Activated CD4-positive, alpha-beta memory T cell treated with anti-CD3 and anti-CD28 coated beads, Interleukin-2, amount 10 ng/mL, durations not matched to agents 7 days and 5 days (primary cell): ENCODE measurements at places on chromosomes 16 and 17.

GRCh38 chr17:82414548-82415281 is 3.4 kb upstream of the HEXD start:
- no peak overlapping the region for H3K27ac ChIP-seq
- H3K27me3 ChIP-seq = no peaks in the 10 kb centered on the region
- no peak overlapping the region for H3K4me3 ChIP-seq
- H3K36me3 ChIP-seq = peaks cover 12% of the 10 kb centered on the region
- H3K4me1 ChIP-seq = peaks cover 21% of the 10 kb centered on the region
- DNase-seq = peak; percentile 82

DNA sequence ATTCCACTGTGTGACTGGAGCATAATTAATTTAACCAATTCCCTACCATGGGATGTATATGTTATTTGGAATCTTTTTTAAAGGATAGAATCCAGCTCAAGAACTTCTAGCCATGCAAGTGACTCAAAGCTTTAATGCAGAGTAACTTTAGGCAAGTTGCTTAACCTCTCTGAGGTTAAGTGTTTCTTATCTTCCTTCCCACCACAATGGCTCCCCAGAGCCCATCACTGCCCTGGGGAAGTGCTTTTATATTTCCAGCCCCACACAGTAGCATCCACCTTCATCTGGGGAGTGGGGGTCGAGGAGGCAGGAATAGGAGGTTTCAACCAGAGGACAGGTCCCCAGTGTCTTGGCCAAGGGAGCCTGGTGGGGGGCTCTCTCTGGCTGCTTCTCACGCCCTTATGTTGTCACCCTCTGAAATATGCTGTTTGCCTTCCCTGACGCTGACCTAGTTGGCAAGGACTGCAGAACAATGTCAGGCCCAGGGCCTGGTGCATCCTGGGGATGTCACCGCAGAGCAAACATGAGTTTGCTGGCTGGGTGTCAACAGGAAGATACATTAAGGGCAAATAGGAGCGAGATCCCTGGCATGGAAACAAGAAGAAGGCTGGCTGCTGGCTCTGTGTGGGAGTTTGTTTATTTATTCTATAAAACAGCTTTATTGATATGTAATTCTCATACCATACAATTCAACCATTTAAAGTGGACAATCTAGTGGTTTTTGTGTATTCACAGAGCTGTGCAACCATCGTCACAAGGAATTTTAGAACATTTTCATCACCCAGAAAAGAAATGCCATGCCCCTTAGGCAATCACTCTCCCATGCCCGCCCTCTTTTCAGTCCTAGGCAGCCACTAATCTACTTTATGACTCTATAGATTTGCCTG is 46.6 kb upstream of the WSB1 start:
- H3K27ac ChIP-seq = no peak overlapping the region
- H3K4me1 ChIP-seq = peaks cover 13% of the 10 kb centered on the region
- H3K36me3 ChIP-seq = peaks cover 3% of the 10 kb centered on the region
- no peak for DNase-seq

GRCh38 chr16:50246299-50247122 is 19.8 kb upstream of the ADCY7 start:
- H3K27ac ChIP-seq = peak overlapping the region; percentile 73
- peaks cover 18% of the 10 kb centered on the region for H3K36me3 ChIP-seq
- H3K27me3 ChIP-seq = peaks cover 2% of the 10 kb centered on the region
- H3K4me3 ChIP-seq = peak overlapping the region; percentile 72
- no peak for DNase-seq

DNA sequence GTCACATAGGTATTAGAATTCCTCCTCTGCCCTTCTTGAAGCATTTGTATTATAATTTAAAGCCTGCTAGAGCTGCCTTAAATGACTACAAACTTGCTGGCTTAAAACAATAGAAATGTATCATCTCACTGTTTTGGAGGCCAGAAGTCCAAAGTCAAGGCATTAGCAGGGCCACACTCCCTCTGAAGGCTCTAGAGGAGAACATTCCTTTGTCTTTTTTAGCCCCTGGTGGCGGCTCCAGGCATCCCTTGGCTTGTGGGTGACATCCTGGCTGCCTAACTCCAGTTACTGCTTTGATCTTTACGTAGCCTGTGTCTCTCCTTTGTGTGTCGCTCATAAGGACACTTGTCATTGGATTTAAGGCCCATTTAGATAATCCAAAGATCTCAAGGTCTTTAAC is 186.6 kb upstream of the SALL1 start:
- no peak overlapping the region for H3K27ac ChIP-seq
- no peaks in the 10 kb centered on the region for H3K4me1 ChIP-seq
- H3K36me3 ChIP-seq = no peaks in the 10 kb centered on the region
- DNase-seq = no peak
- no peaks in the 10 kb centered on the region for H3K27me3 ChIP-seq
- no peak overlapping the region for H3K4me3 ChIP-seq

DNA sequence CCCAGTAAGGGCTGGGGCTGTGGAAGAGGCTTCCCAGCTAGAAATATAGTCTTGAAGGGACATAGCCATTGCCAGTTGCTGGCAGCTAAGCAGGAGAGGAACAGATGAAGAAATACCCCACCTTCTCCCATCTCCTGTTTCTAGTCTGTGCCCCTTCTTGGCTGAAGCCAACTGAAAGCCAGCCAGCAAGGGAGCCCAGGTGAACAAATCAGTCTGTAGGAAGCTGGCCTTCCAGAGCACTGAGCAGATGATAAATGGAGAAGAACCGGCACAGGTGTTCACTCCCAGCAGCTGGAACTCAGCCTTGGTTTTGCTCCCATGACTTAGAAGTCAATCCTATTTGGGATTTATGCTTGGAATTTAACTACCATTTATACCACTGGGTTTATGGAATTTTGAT is 69.2 kb upstream of the DHX40 start:
- no peak for DNase-seq
- no peaks in the 10 kb centered on the region for H3K36me3 ChIP-seq
- peaks cover 20% of the 10 kb centered on the region for H3K27me3 ChIP-seq
- no peaks in the 10 kb centered on the region for H3K4me1 ChIP-seq

- H3K4me3 ChIP-seq = peak overlapping the region; percentile 91
- peaks cover 21% of the 10 kb centered on the region for H3K4me1 ChIP-seq
- no peak overlapping the region for H3K27ac ChIP-seq
- H3K36me3 ChIP-seq = no peaks in the 10 kb centered on the region
Measured at GRCh38 chr16:21300309-21301167, 22.4 kb upstream of the CRYM start.

GRCh38 chr17:57572062-57572461 is 173.0 kb downstream of the CCDC182 start:
- no peak overlapping the region for H3K4me3 ChIP-seq

- no peaks in the 10 kb centered on the region for H3K4me1 ChIP-seq
- H3K4me3 ChIP-seq = no peak overlapping the region
- H3K36me3 ChIP-seq = no peaks in the 10 kb centered on the region
Measured at GRCh38 chr17:73797594-73798110, 153.4 kb upstream of the SDK2 start.

DNA sequence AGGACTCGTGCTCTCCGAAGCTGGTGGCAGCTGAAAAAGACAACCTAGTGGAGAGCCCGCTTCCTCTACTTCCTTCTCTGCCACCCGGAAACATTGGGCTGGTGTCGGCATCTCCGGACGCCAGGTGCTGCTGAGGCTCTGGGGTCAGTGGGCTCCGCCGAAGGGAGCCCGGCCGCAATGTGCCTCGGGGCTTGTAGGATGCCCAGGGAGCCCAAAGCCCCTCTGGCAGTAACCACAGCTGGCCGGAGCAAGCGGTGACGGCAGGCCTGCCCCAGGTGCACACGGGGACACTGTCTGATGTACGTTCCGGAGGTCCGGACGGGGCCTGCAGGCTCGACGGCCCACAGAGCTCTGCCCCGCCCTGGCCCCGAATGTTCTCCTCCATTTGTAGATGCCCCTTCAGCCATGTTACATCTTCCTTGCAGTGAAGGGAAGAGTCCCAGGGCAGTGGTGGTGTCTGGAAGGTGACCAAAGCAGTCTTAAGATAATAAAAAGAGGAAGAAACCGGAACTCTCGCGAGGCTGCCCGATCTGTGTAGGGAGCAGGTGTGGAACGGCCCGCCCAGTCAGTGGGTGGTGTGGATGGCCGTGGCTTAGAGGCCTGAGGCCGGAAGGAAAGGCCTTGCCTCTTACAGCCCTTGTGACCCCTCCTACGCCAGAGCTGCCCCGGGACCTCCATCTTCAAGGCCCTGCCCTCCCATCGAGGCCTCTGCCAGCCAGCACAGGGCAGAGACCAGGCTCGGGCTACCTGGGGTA is 22.6 kb downstream of the NDUFAF8 start:
- peaks cover 32% of the 10 kb centered on the region for H3K36me3 ChIP-seq
- H3K4me3 ChIP-seq = no peak overlapping the region

DNA sequence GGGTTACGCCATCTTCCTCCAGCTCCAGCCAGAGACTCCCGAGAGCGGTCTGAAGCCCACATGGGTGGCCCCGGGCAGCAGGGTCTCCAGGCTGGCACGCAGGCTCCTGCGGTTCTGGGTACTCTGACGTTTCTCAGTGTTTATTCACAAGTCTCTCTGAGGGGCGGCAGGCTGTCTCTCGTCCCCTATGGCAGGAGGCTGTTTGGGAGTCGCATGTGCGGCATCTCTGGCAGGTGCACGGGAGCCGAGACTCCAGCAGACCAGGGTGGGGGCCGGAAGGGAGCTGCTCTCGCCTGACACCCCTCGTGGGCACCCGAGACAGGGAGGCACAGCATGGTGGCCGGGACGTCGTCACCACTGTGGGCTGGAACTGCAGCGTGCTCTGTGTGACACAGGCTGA is 48.1 kb downstream of the ZNF778 start:
- H3K27me3 ChIP-seq = no peaks in the 10 kb centered on the region
- H3K4me1 ChIP-seq = no peaks in the 10 kb centered on the region
- H3K36me3 ChIP-seq = peaks cover 25% of the 10 kb centered on the region

DNA sequence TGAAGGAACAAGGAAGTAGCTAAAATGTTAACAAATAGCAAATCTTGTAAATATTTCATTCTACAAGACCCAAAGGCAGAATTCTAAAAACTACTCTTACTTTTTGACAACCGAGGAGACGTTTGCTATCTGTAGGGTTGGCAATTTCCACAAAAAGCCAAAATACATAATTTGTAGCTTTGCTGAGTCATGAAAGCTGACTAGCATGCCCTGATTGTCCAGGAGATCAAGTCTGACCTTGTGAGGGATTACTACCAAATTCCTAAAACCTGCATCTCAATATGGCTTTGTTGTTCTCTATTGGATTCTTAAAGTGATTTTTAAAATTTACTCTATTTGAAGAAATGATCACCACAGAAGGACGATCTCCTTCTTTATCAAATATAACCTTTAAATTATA is 10.8 kb downstream of the DNAJA2 start:
- H3K4me1 ChIP-seq = peaks cover 25% of the 10 kb centered on the region
- no peaks in the 10 kb centered on the region for H3K27me3 ChIP-seq
- peak overlapping the region; percentile 58 for H3K27ac ChIP-seq
- DNase-seq = no peak

- H3K27ac ChIP-seq = no peak overlapping the region
- H3K4me3 ChIP-seq = no peak overlapping the region
- no peak for DNase-seq
- H3K27me3 ChIP-seq = no peaks in the 10 kb centered on the region
Measured at GRCh38 chr17:15409721-15410250, 57.6 kb downstream of the CDRT4 start.

DNA sequence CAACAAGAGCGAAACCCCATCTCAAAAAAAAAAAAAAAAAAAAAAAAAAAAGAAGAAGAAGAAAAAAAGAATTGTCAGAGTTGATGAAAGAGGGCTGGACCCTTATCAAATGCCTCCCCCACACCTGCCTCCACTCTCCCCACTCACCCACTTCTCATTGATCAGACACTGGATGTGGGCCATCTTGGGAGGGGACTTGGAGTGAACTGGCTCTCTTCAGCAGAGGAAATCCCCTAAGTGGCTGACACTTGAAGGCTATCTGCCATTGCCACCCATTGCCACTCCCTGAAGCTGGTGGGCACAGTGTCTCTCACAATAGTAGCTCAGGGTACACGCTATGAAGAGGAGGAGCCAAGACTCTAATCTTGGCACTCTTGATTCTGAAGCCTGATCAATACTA is 1.6 kb downstream of the ITGA2B start:
- peaks cover 23% of the 10 kb centered on the region for H3K27me3 ChIP-seq
- H3K36me3 ChIP-seq = peaks cover 3% of the 10 kb centered on the region
- H3K27ac ChIP-seq = no peak overlapping the region

- H3K36me3 ChIP-seq = peaks cover 25% of the 10 kb centered on the region
- H3K4me3 ChIP-seq = peak overlapping the region; percentile 90
- DNase-seq = no peak
- H3K27me3 ChIP-seq = peaks cover 45% of the 10 kb centered on the region
- H3K27ac ChIP-seq = no peak overlapping the region
Measured at GRCh38 chr17:37643869-37644268, 623 bp upstream of the DDX52 start.

GRCh38 chr17:73067075-73067474 is 25.4 kb downstream of the SLC39A11 start:
- no peak overlapping the region for H3K27ac ChIP-seq
- H3K27me3 ChIP-seq = no peaks in the 10 kb centered on the region
- no peaks in the 10 kb centered on the region for H3K4me1 ChIP-seq
- H3K4me3 ChIP-seq = no peak overlapping the region
- H3K36me3 ChIP-seq = peaks cover 24% of the 10 kb centered on the region
- DNase-seq = no peak

DNA sequence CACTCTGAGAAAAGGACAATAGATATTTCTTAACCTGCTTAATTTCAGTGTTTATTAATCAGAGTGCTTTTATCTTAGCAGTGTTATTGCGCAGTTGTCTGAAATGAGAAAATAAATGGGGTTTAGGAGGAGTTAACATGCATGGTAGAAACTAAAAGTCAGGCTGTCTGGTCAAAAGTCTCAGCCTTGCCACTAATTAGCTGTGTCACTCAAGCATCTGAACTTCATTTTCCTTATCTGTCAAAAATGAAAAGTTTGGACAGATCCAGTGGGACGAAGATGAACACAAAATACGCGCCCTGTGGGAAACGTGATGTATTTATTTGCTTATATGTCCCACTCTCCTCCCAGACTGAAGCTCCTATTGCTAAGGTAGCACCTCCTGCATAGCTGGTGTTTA is 6.3 kb upstream of the MEIOB start:
- peaks cover 20% of the 10 kb centered on the region for H3K27me3 ChIP-seq
- peaks cover 11% of the 10 kb centered on the region for H3K4me1 ChIP-seq
- no peak for DNase-seq
- no peaks in the 10 kb centered on the region for H3K36me3 ChIP-seq
- H3K4me3 ChIP-seq = no peak overlapping the region
- no peak overlapping the region for H3K27ac ChIP-seq
